ENCODE measurements at places on chromosomes 11 and 22. TPM values are rescaled to one million over a fixed set of nuclear protein-coding genes. Genes with fewer than 3 reads are reported as not detected.

DNA sequence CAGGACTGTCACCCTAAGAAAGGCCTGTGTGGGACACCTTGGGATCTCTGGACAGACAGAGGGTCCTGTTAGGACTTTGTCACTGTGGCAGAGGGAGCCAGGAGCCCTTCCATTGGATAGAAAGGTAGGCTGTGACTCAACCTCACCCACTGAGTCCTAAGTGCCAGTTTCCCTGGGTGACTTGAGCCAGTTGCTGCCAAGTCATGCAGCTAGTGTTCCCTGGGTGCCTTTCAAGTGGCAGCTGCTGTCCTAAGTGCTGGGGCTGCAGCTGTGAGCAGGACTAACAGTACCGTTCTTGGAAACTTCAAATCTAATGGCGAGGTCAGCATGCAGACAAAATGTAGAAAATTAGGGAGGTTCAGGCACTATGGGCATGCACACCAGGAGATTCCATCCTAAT, 393.7 kb downstream of the TMEM135 start:
- no peak for DNase-seq

GRCh38 chr22:45972091-45972888, 4.7 kb downstream of the WNT7B start:
- DNase-seq = no peak

DNA sequence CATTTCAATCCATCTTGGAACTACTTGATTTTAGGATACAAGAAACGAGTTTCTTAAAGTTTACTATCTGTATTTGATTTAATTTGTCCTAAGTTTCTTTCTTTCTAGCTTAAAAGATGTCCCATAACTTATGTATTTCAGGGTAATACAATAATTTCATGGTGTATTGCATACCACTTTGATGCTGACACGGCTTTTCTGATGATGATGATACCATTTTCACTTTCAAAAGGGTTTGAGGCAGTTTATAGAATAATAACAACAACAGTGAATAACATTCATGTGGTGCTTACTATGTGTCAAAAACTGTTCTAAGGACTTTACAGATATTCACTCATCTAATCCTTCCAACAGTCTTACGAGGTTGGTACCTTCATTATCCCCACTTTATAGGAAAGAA, 33.2 kb upstream of the POU2AF1 start:
- DNase-seq = no peak

- DNase-seq = no peak
These were observed 142.0 kb downstream of the BRD1 start for GRCh38 chr22:49685686-49686085.

GRCh38 chr11:110471371-110471770, 41.6 kb downstream of the FDX1 start:
- DNase-seq = no peak

DNA sequence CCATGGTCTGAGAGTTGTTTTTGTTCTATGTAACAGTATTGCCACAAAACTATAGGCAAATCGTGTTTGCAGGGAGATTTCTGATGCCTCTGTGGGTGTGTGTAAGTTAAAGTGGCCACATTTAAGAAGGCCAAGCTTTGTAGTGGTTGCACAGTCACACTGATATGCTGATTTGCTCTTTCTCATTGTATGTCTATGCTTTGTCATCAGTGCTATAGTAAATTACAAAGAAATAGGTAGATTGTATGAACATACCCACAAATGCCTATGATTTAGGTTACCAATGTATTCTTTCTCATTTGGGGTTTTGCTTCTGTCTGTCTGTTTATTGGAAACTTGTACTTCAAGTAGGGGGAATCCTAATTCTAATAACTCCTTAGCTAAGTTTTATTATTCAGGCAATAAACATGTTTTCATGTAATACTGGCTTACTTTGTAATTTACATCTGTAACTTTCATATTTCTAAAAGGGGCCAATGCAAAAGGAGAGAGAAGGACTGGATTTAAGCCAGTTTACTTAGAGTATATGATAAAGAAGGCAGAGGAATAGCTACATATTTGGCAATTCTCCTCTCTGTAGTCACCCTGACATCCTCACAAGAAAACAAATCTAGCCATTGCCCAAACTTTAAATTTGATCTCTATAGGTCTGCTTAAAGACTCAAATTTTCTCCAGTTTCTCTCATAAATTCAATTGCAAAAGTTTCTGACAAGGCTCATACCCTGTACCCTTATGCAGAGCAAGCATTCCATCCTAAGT, 2.0 kb downstream of the FIBIN start:
- no peak for DNase-seq

DNA sequence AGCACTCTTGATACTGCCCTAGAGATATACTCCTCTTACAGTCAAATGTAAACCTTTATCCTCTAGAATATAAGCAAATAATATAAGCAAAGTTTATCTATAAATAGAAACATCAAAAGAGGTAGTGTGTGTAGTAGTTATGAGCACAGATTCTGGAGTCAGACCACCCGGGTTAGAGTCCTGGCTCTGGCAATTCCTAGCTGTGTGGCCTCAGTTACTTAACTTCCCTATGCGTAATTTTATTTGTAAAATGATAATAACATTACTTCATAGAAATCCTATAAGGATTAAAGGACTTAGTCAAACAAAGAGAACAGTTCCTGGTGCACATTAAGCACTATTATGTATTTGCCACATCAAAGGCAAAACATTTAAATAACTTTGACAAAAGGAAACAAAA, 7.0 kb downstream of the MSANTD4 start:
- no peak for DNase-seq

GRCh38 chr22:29121124-29121523, 48.3 kb downstream of the KREMEN1 start:
- no peak for DNase-seq

Gene CCDC179
- total RNA-seq = not detected

Gene CXCR5
- total RNA-seq = 0.54 TPM

Measured in hematopoietic multipotent progenitor cell (in vitro differentiated cells).